ENCODE measurements at places on chromosomes 7 and 10. TPM values are rescaled to one million over a fixed set of nuclear protein-coding genes. Genes with fewer than 3 reads are reported as not detected.

- no peak for DNase-seq
Measured at GRCh38 chr10:132881186-132881920, 61.0 kb downstream of the CFAP46 start.

DNA sequence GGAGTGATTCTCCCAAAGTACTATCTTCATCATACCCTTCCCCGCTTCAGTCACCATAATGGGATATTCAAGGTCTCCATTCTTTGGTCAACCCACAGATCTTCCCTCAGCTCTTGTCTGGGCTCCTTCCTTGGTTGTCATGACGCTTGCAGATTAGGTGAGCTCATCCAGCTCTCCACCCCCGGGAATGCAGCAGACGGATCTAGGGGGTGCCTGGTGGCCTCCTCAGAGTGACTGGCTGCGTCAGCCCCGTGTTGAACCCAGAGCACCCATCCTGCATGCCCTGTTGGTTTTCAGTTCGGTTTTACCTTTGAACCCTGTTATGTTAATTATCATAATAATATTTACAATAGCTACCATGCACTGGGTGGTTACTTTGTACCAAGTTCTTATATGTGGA, 6.4 kb downstream of the NEURL1 start:
- DNase-seq = no peak

The EGR2 gene
- total RNA-seq = 1.2 TPM

The APBB1IP gene
- total RNA-seq = not detected

The SLC13A1 gene
- not detected for total RNA-seq

The IFIT1B gene
- total RNA-seq = not detected

DNA sequence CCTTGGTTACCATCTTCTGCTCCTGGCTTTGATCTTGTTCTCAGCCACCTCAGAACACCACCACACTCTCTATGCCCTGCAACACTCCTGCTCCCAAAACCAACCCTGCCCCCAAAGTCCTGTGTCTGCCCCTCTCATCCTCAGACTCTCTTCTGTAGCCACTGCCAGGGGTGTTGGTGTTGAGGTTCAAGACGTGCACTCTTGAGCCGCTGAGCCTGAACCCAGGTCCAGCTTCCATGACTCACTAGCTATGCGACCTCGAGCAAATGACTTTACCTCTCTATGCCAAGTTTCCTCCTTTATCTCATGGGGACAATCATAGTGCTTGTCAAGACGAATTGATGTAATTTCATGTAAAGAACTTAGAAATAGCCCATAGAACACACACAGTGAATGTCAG, 840 bp upstream of the ATP6V0A4 start:
- DNase-seq = no peak

- DNase-seq = no peak
Measured at GRCh38 chr10:60960913-60961312, 16.9 kb upstream of the RHOBTB1 start.

DNA sequence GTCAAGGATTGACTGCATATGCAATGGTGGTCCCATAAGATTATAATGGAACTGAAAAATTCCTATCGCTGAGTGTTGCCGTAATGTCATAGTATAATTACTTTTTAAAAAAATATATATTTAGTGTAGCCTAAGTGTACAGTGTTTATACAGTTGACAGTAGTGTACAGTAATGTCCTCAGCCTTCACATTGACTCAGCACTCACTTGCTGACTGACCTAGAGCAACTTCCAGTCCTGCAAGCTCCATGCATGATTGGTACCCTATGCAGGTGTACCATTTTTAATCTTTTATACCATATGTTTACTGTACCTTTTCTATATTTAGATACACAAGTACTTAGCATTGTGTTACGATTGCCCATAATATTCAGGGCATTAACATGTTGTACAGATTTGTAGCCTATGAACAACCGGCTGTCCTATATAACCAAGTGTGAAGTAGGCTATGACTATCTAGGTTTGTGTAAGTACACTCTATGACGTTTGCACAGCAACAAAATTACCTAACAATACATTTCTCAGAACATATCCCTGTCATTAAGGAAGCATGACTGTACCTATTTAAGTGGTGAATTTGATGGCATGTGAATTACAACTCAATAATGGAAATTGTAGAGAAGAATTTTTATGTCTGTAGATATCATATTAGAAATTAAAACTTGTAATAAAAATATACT, 40.9 kb downstream of the CCNY start:
- DNase-seq = no peak

DNA sequence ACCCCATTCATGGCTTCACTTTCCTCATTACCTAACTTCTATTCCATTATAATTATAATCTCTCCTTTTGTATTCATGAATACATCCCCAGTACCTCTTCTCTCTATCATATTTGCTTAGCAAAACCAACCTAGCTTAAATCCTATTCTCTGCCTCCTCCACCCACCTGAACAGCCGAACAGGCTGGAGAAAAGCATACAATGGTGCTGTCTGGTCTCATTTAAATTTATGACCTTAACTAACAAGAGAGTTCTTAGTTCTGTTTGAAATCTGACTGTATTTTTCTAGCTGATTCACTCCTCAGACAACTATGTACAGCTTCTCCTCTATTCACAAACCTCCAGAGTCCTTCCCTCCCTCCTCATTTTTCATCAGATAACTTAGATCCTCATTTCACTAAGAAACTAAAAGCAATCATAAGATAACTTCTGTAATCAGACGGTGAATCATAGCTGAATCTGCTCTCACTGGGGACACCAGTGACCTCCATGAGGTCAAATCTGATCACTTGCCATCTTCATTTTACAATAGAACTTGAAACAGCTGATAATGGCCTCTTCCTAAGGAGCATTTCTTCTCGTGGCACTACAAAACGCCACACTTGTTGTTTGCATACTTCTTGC, 233.9 kb upstream of the AOAH start:
- no peak for DNase-seq

The NPY4R2 gene
- not detected for total RNA-seq

- peak; percentile 17 for DNase-seq
Measured at GRCh38 chr10:101091546-101092290, 29.9 kb downstream of the KAZALD1 start.

DNA sequence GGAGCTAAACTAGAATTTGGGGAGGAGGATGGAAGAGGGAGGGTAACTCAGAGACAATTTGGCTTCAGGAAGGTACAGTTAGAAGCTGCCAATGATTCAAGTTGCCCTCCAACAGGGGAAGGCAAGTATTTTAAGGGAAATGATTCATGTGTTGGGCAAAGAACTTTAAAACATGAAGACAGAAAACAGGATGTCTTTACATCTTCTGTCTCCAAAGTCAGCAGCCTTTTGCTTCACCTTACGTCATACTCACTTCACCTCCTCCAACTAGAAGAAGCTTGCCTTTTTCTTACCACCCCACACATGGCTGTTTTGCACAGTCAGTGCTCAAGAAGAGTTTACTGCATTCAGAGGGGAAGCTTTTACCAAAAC, 36.1 kb downstream of the PPP1R3C start:
- DNase-seq = peak; percentile 77

All from mammary epithelial cell (primary cell).